ENCODE measurements at places on chromosomes 7 and 10.

GRCh38 chr7:157667261-157667660 is 330.5 kb downstream of the DNAJB6 start:
- no peak for DNase-seq

GRCh38 chr10:132309471-132309865 is 1.7 kb upstream of the STK32C start:
- no peak for DNase-seq

DNA sequence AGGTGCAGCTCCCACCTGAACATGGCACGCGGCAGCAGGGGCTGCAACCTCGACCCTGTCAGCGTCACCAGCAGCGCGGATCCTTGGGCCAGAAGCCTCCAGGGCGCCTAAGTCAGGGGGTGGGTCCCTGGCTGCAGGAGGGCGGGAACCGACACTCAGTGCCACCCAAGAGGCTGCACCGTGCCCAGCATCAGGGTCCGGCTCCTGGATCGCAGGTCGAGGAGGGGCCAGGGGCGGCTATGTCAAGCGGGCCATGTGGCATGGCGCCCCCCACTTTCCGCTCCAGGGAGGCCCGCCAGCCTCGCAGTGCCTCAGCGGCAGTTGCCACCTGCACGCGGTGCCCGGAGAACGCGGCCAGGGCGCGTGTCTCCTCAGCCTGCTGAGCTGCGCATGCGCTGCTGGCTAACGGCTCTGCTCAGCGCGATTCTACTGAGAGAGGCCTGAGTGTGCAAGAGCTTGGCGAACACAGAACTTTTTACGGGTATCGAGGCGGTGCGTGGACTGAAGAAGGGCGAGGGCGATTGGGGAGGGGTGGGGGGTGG is at the start of gene ANKRD30A:
Gene ANKRD30A (plus strand): TSS at position 408 of the 542 bp plus-strand sequence. CDS start 190 bp downstream, outside the sequence.
- no peak for DNase-seq

GRCh38 chr10:47249881-47250280 is 50.1 kb upstream of the GDF10 start:
- DNase-seq, result no peak

- no peak for DNase-seq
These were observed 341.7 kb upstream of the SEMA3D start for GRCh38 chr7:85528581-85528980.

- DNase-seq, result no peak
These were observed 3.2 kb downstream of the UBE2H start for GRCh38 chr7:129949292-129950133.

DNA sequence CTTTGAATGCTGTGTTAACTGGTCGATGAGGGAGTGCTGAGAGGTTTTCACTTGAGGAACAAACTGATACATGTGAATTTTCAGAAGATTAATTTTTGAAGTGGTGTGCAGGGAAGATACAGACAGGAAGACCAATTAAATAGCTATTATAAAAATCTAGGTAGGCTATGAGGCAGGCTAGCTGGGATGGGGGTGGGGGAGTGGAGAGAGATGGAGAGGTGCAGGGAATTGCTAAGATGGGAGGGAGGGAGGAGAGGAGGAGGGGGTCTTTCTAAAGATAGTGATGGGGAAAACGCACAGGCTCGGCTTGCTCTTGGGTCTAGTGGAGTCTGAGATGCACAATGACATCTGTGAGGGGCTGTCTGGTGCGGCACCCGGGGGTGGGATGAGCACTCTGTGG is 15.2 kb downstream of the ATXN7L1 start:
- DNase-seq, result no peak

DNA sequence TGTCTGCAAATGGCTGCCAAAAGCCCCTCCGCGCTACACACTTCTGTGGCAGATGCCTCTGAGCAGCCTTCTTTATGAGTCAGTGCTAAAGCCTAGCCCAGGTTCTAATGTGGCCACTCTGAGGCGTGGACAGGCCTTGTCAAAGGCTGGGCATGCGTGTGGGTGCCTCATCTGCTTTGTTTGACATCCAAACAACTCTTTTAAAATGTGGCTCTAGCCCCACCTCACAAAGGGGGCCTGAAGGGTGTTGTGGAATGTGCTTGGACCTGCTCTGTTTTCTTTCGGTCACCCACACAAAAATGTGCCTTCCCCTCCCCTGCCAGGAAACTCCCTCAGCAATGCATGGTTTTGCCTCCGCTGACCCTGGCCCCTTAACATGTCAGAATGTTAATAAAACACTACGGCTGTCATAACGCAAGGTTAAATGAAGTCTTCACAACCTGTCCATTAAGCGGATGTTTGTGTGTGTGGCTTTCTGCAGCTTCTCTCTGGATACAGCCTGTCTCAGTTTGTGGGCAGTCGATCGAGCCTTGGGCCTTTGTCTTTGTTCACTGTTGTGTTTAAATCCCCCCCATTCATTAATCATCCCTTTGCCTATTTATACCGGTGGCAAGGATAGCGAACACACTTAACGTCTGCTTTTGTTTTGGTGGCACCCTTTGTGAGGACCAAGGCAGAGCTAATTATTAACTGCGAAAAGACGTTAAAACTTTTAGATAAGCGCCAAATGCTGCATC is 718.9 kb downstream of the LRMDA start:
- DNase-seq, result no peak
